ENCODE measurements at places on chromosomes 7 and 10.

DNA sequence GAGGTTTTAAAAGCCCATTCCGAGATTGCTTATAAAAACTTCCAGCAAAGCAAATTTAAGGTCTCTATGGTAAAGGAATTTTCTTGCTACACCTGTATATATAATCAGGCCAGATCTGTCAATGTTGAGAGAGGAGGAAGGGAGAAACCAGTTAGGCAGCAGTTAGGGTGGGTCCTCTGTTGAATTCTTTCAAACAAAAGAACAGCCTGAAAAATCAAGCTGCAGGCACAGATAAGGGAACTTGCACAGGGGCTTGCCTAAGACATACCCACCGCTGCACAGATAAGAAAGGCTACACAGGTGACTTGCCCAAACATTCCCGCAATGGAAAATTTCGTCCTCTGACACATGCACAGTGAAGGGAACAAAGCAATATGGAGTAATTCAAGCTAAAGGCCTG, 59.8 kb upstream of the IMMP2L start:
- peaks cover 10% of the 10 kb centered on the region for H3K27me3 ChIP-seq
- H3K4me3 ChIP-seq: no peak overlapping the region
- H3K36me3 ChIP-seq: no peaks in the 10 kb centered on the region
- H3K27ac ChIP-seq: no peak overlapping the region

- no peak overlapping the region for H3K4me3 ChIP-seq
- DNase-seq: no peak
- H3K27ac ChIP-seq: no peak overlapping the region
- H3K4me1 ChIP-seq: peaks cover 1% of the 10 kb centered on the region
These were observed 400.5 kb downstream of the PTPRN2 start for GRCh38 chr7:158186864-158187693.

GRCh38 chr10:19966751-19967150, 150.5 kb downstream of the PLXDC2 start:
- H3K27me3 ChIP-seq: no peaks in the 10 kb centered on the region
- no peak overlapping the region for H3K4me3 ChIP-seq
- no peaks in the 10 kb centered on the region for H3K36me3 ChIP-seq
- no peak for DNase-seq

- peak overlapping the region; percentile 91 for H3K27ac ChIP-seq
- H3K4me1 ChIP-seq: peaks cover 38% of the 10 kb centered on the region
- no peak for DNase-seq
- no peaks in the 10 kb centered on the region for H3K36me3 ChIP-seq
- peaks cover 7% of the 10 kb centered on the region for H3K27me3 ChIP-seq
These were observed 1.2 kb upstream of the PALS2 start for GRCh38 chr7:24572016-24572392.

- H3K4me3 ChIP-seq: no peak overlapping the region
- DNase-seq: no peak
- no peaks in the 10 kb centered on the region for H3K27me3 ChIP-seq
- no peaks in the 10 kb centered on the region for H3K36me3 ChIP-seq
- no peaks in the 10 kb centered on the region for H3K4me1 ChIP-seq
- H3K27ac ChIP-seq: no peak overlapping the region
These were observed 74.1 kb downstream of the LRRTM3 start for GRCh38 chr10:66999762-67000545.

DNA sequence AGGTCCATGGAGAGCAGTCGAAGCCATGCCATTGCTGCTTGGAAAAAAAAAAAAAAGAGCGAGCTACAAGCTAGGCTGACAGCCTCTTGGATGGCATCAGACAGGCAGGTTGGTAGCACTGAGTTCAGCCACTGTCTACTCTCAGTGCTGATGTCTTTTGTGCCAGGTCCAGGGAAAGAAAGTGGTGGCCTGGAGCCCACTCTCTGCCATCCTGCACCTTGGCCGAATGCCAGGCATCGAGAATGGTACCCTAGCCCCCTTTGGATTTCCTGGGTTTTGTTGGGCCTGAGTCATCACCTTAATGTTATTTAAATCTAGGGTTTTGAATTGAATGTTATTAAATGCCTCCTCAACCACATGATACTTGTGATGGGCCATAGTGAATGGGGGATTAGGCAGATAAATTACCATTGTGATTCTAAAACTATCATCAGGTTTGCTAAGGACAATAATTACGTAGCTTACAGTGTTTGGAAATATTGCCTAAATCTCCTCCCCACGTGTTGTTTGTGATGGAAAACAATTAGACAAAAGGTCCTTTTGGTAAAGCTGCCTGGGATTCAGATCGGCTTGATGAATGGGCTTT, 195.7 kb upstream of the GPR26 start:
- H3K27ac ChIP-seq: no peak overlapping the region
- H3K27me3 ChIP-seq: peaks cover 13% of the 10 kb centered on the region

GRCh38 chr7:144834641-144835144, 1.2 kb downstream of the TPK1 start:
- H3K36me3 ChIP-seq: peaks cover 30% of the 10 kb centered on the region
- peaks cover 51% of the 10 kb centered on the region for H3K4me1 ChIP-seq
- H3K27me3 ChIP-seq: no peaks in the 10 kb centered on the region
- peak overlapping the region; percentile 99 for H3K27ac ChIP-seq
- peak overlapping the region; percentile 99 for H3K4me3 ChIP-seq

DNA sequence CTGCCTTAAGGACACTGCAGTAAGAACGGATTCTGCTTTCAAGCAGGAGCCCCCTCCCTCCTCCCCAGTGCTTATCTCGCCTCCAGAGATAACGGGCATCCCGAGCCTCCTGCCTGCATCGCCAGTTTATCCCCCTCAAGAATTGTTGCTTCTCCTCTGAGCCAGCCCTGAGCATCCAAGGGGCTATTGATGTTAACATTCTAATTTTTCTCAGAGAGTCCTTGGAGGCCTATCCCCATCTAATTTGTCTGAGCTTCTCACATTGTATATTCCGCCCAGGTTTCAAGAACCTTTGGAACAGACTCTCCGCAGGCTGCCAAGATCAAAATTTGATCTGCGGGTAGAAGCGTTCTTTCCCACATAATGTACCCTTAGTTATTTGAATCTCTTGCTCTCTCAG, 180.0 kb downstream of the GFRA1 start:
- H3K4me3 ChIP-seq: no peak overlapping the region
- H3K36me3 ChIP-seq: no peaks in the 10 kb centered on the region
- no peak for DNase-seq
- H3K27me3 ChIP-seq: no peaks in the 10 kb centered on the region
- no peaks in the 10 kb centered on the region for H3K4me1 ChIP-seq
- H3K27ac ChIP-seq: no peak overlapping the region

GRCh38 chr10:92849576-92850090, 1.3 kb downstream of the EXOC6 start:
- peak overlapping the region; percentile 89 for H3K4me3 ChIP-seq
- DNase-seq: no peak
- no peaks in the 10 kb centered on the region for H3K27me3 ChIP-seq
- H3K36me3 ChIP-seq: no peaks in the 10 kb centered on the region
- peaks cover 48% of the 10 kb centered on the region for H3K4me1 ChIP-seq

DNA sequence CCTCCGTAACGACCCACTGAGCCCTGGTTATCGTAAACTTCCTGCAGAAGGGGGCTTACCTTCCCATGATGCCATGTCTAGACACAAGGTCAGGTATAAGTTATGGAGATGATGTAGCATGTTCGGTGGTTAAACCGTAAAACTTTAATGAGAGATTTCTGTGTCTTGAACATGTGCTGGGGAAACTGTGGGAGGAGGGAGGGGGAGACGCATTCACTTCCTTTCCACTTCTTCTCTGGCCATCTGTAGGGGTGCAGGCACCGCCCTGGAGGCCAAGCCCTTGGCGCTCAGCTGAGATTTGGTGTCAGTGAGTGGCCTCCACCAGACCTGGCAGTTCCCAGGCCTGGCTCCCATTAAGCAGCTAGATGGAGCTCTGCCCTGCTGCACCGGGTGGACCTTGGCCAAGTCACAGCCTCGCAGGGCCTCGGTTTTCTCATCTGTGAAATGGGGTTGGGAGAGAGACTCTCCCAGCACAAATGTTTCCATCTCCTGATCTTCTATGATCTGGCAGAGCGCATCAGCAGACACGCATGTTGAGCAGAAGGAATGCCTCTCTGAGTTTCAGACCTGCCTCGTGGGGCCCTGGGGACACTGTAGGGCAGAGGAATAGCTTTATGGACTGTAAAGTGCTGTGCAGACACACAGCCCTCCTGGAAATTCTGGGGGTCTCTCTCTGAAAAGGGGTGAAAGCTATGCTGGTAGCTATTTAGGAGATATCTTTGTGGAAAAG, 106.0 kb downstream of the COL26A1 start:
- DNase-seq: no peak
- H3K36me3 ChIP-seq: no peaks in the 10 kb centered on the region
- H3K27me3 ChIP-seq: no peaks in the 10 kb centered on the region
- H3K4me1 ChIP-seq: peaks cover 25% of the 10 kb centered on the region
- no peak overlapping the region for H3K27ac ChIP-seq
- no peak overlapping the region for H3K4me3 ChIP-seq

GRCh38 chr7:134041477-134041876, 85.7 kb upstream of the LRGUK start:
- no peaks in the 10 kb centered on the region for H3K4me1 ChIP-seq
- no peak overlapping the region for H3K27ac ChIP-seq
- H3K36me3 ChIP-seq: peaks cover 27% of the 10 kb centered on the region
- no peak for DNase-seq
- H3K4me3 ChIP-seq: no peak overlapping the region

DNA sequence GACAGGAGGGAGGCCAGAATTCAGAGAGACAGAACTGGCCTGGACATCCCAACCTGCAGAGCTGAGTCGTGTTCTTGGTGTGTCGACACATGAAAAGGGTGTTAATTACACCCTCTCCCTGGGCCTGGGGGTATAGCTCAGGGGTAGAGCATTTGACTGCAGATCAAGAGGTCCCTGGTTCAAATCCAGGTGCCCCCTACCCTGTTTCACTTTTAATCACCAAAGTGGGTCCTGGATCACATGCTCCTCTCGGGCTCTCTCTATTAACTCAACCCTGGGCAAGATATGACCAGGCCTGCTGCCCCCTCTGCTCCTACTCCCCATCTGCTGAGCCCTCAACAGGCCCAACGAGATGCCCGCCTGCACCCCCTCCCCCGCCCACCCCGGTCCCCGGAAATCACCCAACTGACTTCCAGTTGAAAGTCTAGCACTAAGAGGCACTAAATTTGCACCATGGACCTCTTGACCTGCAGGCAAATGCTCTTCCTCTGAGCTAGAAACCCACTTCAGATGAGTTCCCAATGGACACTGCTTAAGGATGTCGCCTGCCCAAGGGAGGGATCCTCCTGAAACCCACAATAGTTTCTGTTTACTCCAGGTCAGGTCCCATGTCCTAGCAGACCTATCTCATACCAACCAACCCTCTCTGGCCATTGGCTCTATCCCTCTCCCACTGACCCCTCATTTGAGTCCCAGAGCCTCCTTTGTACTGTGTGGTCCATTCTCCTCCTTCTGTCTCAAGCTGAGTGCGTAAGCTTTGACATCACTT, 137.6 kb downstream of the ZNF467 start:
- H3K36me3 ChIP-seq: no peaks in the 10 kb centered on the region
- peaks cover 13% of the 10 kb centered on the region for H3K27me3 ChIP-seq
- no peaks in the 10 kb centered on the region for H3K4me1 ChIP-seq

- H3K27ac ChIP-seq: peak overlapping the region; percentile 10
- peaks cover 81% of the 10 kb centered on the region for H3K4me1 ChIP-seq
- H3K4me3 ChIP-seq: peak overlapping the region; percentile 1
- H3K27me3 ChIP-seq: no peaks in the 10 kb centered on the region
- H3K36me3 ChIP-seq: peaks cover 18% of the 10 kb centered on the region
These were observed 235.8 kb downstream of the CELF2 start for GRCh38 chr10:11253385-11254002.

GRCh38 chr7:150754951-150755350, 17.7 kb downstream of the GIMAP5 start:
- H3K27ac ChIP-seq: peak overlapping the region; percentile 99
- no peak for DNase-seq
- H3K27me3 ChIP-seq: no peaks in the 10 kb centered on the region
- no peaks in the 10 kb centered on the region for H3K36me3 ChIP-seq

- peaks cover 11% of the 10 kb centered on the region for H3K4me1 ChIP-seq
- H3K27me3 ChIP-seq: no peaks in the 10 kb centered on the region
- DNase-seq: peak; percentile 60
These were observed 197.4 kb downstream of the RNLS start for GRCh38 chr10:88385601-88386203.

DNA sequence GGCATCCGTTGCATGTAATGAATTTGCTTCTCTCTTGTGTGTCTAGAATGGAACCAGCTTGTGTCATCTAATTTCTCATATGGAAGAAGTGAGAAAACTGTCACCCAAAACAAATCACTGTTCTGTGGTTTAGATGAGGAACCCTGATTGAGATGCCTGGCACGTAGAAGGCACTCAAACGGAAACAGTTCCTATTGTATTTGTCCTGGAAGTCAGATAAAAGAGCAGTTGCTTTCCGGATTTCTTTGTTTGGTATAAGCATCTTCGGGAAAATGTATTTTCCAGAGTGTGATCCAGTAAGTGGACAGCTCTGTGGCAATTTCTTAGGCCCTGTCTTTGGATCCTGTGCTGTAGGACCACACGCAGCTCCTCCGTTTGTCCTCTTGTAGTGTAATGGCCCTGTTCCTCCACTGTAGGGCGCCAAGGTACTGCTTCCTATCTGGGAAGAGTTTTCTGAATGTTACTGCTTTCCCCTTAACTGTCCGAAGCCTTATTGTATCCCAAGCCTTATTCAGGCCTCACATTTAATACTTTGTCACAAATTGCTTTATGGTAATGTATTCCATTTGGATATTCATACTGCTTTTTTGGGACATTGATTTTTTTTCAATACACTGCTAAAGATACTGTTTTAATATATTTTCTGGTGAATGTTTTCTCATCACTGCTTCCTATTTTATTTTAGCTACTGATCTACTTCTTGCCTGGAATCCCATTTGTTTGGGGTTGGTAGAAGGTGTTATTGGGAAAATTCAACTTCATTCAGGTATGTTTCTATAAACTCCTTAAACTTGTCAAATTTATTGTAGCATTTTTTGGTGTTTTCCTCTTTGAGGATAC, 24.8 kb downstream of the INPP5F start:
- H3K4me1 ChIP-seq: no peaks in the 10 kb centered on the region
- no peak overlapping the region for H3K27ac ChIP-seq
- peak; percentile 18 for DNase-seq
- H3K27me3 ChIP-seq: no peaks in the 10 kb centered on the region
- no peaks in the 10 kb centered on the region for H3K36me3 ChIP-seq
- no peak overlapping the region for H3K4me3 ChIP-seq

DNA sequence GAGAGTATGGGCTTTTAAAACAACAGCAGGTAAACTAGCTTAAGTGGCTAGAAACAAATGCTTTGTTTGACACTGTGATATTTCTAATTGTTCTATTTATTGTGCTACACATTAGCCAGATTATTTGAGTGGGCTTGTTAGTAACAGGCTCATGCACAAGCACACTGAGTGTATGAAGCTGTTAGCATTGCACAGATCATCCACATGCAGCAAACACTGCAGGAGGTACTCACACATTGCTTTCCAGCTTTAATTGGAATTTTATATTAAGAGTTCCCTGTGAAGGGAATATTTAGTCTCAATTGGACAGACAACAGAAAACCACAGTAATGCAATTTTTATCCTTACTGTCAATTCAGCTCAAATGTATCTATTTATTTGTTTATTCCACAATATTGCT, 92.9 kb upstream of the ZNF804B start:
- no peak for DNase-seq
- H3K4me1 ChIP-seq: no peaks in the 10 kb centered on the region
- peaks cover 2% of the 10 kb centered on the region for H3K27me3 ChIP-seq
- no peaks in the 10 kb centered on the region for H3K36me3 ChIP-seq
- H3K27ac ChIP-seq: no peak overlapping the region
